Cardiac fibroblast (primary cell): ENCODE measurements at places on chromosomes 7 and 10.
A peak's percentile ranks its signal among the peaks of the same experiment; 100 is the strongest.

DNA sequence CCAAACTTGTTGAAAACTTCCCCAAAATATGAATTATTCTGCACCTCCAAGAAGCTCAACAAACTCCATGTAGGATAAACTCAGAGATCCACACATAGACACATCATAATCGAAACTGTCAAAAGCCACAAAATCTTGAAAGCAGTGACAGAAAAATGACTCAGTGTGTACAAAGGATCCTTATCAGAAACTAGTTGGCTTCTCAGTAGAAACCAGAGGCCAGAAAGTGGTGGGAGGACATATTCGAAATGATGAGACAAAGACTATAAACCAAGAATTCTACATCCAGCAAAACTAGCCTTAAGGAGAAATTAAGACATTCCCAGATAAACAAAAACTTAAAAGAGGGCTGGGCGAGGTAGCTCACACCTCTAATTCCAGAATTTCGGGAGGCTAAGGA lies 38.5 kb downstream of the MCMBP start:
- no peak for DNase-seq

GRCh38 chr7:17339139-17339538 lies 40.7 kb downstream of the AHR start:
- no peak for DNase-seq

- DNase-seq: no peak
Measured at GRCh38 chr7:137329411-137329810, 14.1 kb downstream of the PTN start.

DNA sequence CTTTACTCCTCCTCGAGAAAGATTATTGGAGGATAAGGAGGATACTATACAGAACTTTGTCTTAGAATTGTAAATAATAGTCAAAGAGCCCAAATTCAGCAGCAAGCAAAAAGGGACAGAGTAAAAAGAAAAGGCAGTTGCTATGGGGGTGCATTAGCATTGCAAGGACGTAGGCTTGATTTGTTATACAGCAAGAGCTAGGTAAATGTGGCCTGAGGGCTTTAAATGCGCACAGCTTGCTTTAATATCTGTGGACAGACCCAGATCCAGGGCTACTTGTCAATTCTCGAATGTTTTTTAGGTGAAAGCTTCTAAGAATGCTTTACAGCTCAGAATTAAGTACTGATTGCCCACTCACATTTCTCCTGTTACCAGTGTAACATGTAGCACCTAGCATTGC lies 58.5 kb downstream of the CELF2 start:
- DNase-seq: no peak

DNA sequence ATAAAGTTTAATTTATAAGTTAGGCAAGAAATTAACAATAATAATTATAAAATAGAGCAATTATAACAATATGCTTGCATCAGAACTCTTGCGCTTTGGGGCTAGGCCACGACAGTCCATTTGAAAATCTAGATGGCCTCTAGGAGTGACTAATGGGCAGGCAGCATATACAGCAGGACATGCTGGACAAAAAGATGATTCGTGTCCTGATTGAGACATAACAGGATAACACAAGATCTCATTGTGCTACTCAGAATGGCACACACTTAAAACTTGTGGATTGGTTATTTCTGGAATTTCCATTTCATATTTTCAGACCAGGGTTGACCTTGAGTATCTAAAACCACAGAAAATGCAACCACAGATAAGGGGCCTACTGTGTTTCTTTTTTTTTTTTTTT lies 27.5 kb downstream of the CTNNA3 start:
- DNase-seq: peak; percentile 29
